ENCODE measurements at places on chromosomes 16 and 17.
A peak's percentile ranks its signal among the peaks of the same experiment; 100 is the strongest.

GRCh38 chr16:89096768-89097391 is 3.2 kb downstream of the ACSF3 start:
- peak; percentile 72 for DNase-seq

DNA sequence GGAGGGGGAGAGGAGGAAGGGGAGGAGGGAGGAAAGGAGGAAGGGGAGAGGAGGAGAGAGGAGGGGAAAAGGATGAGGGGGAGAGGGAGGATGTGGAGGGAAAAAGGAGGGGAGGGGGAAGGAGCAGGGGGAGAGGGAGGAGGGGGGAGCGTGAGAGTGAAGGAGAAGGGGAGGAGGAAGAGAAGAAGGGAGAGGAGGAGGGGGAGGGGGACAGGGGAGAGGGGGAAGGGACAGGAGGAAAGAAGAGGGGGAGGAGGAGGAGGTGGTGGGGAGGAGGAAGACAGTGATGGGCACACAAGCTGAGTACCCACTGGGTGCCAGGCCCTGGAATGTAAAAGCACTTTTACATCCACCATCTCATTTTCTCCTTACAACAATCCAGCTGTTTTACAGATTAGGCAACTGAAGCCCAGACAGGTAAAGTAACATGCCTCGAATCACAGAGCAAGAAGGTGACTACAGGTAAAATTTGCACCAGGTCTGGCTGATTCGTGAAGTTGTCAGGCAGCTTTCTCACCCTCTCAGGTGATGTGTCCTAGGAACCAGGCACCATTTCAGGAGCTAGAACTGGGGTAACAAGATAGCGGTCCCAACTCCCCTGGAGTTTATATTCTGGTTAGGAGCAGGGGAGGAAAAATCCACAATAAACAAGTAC is 10.0 kb upstream of the LITAF start:
- DNase-seq = no peak

DNA sequence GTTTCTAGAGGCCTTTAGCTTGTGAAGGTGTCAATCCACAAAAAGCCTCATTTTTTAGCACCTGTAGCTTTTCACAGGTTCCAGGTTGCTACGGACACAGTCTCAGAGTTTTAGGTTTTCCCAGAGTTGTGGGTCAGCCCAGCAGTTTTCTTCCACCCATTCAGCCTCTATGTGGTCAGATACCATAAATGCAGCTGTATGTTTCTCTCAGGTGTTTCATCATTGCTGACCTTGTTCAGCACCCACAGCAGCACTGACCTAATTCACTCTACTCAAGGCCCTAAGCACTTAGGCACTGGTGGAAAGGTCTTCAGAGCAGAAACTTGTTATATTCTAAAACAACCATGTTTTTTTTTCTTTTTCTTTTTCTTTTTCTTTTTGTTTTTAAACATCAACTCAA is 15.0 kb upstream of the SPACA3 start:
- no peak for DNase-seq

DNA sequence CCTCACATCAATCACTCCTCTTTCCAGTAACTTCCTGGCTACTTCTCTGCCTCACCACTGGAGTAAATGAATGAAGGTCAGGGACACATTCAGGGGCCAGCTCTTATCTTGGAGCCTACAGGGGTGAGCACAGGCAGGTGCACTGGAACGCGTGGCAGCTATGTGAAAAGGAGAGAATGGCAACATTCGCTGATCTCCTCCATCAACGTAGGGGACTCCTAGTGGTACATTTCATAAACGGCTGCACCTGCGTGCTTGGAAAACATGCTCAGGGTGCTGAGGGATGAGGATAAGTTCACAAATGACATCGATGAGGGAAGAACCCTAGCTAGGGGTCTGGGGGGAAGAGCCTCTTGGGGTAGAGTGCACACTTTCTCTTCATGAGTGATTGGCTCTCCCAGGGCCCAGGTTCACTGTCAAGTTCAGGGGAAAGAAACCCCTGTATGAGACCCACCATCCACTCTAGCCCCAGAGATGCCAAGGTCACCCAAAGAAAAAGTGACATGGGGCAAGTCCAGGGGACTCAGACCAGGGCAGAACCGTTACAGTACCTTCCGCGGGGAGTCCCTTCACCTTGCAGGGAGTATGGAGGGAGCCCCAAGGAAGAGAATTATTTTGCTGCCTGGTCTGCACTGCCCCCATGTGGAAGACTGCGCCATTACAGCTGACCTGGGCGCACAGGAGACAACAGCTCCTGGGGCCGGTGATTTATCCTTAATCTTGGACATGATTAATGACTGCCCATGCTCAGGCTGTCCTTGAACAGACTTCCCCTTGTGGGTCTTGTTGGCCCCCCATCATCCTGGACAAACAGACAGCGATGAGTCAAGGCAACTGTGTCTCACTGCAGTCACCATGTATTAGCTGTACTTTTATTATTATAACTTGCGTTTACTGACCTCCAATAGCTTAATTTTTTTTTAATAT is 30.1 kb downstream of the VAC14 start:
- DNase-seq = peak; percentile 40

GRCh38 chr17:7631398-7632380 is 1.8 kb downstream of the SHBG start:
- no peak for DNase-seq

- no peak for DNase-seq
Observed at GRCh38 chr16:1088295-1089170, 7.5 kb downstream of the C1QTNF8 start.

- DNase-seq = no peak
Observed at GRCh38 chr16:920717-921116, 50.1 kb downstream of the LMF1 start.

Data from CD4-positive, alpha-beta T cell treated with Interleukin-21 for 1 hour (primary cell).